Activated CD4-positive, alpha-beta T cell treated with anti-CD3 and anti-CD28 coated beads, Interleukin-2, Interleukin-6, amounts not matched to agents 100 ng/mL and 50 ng/mL, durations not matched to agents 16 hours and 8 hours (primary cell): ENCODE measurements at places on chromosomes 5 and 9.

DNA sequence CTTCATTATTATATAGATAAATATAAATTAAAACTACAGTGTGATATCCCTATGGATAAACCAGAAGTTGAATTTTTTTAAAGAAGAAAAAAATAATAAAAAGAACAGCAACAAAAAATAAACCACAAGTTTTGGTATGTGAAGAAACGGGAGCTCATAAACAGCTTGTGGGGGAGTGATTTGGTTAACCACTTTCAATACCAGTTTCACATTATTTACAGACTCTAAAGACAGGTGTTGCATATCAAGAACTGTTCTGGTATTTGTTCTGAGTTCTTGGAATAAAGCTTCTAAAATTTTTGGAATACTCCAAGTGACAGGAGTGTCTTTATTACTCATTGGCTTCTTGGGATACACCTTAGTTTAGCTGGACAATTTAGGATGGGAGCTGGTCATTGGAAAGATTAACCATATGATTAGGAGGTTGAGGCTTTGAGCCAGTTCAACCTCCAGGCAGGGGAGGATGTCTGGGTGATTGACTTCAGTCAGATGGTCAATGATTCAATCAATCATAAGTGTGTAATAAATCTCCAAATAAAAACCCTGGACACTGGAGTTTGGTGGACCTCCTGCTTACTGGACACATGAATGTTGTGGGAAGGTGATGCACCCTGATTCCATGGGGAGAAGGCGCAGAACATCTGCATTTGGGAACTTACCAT, 2223.1 kb upstream of the C9orf72 start:
- no peak for DNase-seq

DNA sequence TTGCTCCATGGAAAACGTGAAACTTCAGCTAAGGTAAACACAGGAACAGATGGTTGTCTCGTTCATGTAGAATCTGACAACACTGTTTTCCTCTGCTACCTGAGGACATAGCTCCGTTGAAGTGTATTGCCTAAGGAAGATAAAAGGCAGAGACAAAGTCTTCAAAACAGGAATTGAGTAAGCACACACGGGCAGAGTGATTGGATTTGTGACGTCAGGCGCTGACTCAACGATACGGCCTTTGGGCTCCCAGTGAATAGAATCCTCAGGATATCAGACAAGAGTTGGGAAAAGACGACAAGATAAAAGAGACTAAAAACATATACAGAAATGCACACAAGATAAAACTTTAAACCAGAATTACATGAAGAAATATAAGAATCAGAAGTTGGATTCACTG, 787.1 kb upstream of the CTNND2 start:
- DNase-seq: no peak

- no peak for DNase-seq
Measured at GRCh38 chr9:99031319-99031718, 73.6 kb upstream of the TGFBR1 start.

- no peak for DNase-seq
Measured at GRCh38 chr5:126052791-126053190, 370.4 kb upstream of the GRAMD2B start.

- peak; percentile 60 for DNase-seq
Measured at GRCh38 chr5:72347801-72348308, 27.7 kb downstream of the PTCD2 start.

DNA sequence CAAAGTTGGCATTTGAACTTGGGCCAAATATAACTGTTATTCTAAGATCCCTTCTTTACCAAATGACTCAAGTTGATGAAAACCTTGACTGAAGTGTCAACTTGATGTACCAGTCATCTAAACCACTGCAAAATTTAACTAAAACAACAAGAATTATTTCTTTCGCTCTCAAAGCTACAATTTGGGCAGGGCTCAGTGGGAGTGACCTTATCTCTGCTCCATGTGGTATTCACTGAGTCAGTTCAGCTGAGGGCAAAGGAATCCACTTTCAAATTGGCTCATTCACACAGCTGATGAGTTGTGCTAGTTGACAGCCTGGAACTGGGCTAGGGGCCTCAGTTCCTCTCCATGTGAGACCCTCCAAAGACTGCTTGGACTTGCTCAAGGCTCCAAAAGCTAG, 166.3 kb downstream of the RORB start:
- DNase-seq: no peak

DNA sequence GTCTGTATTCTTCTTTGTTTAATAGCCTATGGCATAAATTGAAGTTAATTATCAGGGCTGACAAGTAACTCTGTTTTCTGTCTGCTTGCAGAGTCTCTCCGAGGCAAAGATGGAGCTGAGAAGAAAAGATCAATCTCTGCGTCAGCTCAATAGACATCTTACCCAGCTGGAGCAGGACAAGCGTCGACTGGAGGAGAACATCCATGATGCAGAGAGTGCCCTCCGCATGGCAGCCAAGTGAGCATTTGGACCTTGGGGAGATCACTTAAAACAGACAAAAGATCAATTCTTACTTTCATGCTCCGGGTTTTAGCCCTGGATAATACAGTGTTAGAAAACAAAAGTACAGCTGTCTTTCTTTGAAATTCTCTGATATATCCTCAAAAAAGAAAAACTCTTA, 293.8 kb downstream of the CCDC171 start:
- no peak for DNase-seq

DNA sequence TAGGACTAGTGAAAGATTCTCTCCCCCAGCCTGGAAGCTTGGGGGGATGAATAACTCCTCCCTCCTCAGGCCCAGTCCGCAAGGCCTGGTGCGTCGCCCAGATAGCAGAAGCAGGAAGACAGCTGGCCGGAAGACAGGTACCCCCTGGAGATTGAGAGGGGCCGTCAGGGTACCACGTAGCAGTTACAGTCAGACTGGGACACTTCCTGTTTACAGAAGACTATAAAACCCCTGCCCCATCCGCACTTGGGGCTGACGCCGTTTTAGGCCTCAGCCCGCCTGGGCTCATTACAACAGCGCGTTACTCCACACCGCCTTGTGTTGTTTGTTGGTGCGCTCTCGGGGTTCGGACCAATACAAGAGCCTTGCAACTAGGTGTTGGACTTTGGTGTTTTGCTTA, 15.4 kb downstream of the SEMA6A start:
- DNase-seq: no peak

GRCh38 chr5:132871459-132872284, 1.8 kb upstream of the LEAP2 start:
- no peak for DNase-seq

GRCh38 chr9:130207241-130207992, 35.2 kb downstream of the NCS1 start:
- no peak for DNase-seq

- no peak for DNase-seq
Measured at GRCh38 chr5:126015235-126016181, 407.7 kb upstream of the GRAMD2B start.

DNA sequence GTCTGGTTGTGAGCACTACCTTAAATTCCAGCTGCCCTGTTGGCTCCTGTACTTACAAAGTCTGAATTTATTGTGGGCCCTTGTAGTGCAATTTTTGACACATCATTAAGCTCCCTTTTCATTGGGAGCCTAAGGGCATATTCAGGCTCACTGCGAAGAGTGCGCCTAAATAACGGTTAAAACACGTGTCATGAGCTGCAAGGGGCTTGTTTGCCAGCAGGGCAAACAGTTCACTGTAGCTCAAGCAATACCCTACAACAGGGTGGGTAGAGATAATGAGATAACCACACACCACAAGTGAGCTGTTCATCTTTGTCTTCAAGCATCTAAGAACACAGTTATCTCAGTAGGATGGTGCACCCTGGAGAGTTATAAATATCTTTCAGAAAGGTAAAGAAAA, 214.2 kb downstream of the SLF1 start:
- no peak for DNase-seq

DNA sequence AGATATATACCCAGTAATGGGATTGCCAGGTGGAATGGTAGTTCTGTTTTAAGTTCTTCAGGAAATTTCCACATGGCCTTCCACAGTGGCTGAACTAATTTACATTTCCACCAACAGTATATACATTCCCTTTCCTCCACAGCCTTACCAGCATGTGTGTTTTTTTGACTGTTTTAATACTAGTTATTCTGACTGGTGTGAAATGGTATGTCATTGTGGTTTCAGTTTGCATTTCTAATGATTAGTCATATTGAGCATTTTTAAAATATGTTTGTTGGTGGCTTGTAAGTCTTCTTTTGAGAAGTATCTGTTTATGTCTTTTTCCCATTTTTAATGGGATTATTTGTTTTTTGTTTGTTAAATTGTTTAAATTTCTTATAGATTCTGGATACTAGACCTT, 208.9 kb downstream of the CFAP90 start:
- DNase-seq: no peak

- DNase-seq: no peak
Measured at GRCh38 chr5:108472237-108472636, 90.3 kb upstream of the FBXL17 start.

- DNase-seq: no peak
Measured at GRCh38 chr9:17900606-17901005, 321.7 kb downstream of the SH3GL2 start.

DNA sequence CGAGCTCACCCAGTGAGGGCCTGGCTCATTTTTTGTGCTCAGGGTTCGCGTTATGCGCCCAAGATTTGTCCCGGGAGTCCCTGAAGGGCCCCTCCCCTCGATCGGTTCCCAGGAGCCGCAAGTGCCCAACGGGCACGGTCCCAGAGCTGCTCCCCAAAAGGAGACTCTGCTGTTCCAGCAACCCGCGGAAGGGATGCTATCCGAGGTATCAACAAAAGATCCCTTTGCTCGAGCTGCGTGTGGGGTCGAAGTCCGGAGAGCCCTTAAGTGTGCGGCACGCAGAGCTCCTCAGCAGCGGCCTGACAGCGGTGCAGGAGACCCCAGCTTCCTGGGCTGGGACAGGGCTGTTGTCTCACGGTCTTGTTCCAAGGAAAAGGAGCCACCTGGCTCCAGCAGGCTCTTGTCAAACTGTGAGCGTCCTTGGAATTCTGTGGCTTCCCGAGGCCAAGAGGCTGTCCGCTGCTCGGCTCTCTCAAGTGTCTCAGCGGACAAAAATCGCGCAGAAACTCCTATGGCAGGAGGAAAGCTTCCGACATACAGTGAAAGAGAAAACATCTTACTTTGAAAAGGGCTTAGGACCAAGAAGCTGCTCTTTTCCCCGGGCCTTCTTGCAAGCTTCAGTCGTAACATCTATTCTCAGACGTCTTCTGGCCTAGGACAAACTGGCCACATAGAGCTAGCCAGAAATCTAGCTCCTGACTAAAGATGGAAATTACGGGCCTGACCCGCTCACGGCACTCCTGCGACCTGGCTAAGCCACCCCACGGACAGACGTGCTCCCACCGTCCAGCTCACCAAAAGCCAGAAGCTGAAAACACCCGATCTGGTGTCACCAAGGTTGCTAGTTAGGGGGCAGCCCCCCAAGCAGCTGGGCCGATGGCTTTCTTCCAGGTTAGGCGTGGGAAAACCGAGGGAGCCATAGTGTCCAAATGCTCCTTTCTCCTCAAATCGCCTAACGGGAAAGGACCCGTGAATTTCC, 2.6 kb upstream of the FOXB2 start:
- DNase-seq: no peak

DNA sequence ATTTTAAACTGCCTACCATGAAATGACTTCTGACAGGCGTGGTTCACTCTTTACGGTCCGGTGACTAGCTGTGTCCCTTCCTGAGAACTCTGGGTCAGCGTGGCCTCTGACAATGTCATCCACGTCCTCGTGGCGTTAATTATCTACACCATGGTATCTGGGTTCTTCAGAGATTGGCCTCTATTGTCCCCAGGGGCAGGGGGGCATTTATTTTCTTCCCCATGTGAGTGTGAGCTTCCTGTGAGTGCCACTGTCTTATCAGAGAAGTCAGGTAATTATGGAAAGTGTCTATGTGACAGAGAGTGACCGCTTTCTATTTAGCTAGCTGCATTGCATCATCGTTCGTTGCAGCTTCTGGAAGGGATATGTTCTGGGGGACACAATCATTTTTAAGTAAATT, 77.2 kb downstream of the FBXL7 start:
- no peak for DNase-seq

GRCh38 chr5:91670563-91670962, 287.4 kb upstream of the ARRDC3 start:
- DNase-seq: no peak

GRCh38 chr9:130003943-130004552, 38.9 kb downstream of the FNBP1 start:
- DNase-seq: no peak

DNA sequence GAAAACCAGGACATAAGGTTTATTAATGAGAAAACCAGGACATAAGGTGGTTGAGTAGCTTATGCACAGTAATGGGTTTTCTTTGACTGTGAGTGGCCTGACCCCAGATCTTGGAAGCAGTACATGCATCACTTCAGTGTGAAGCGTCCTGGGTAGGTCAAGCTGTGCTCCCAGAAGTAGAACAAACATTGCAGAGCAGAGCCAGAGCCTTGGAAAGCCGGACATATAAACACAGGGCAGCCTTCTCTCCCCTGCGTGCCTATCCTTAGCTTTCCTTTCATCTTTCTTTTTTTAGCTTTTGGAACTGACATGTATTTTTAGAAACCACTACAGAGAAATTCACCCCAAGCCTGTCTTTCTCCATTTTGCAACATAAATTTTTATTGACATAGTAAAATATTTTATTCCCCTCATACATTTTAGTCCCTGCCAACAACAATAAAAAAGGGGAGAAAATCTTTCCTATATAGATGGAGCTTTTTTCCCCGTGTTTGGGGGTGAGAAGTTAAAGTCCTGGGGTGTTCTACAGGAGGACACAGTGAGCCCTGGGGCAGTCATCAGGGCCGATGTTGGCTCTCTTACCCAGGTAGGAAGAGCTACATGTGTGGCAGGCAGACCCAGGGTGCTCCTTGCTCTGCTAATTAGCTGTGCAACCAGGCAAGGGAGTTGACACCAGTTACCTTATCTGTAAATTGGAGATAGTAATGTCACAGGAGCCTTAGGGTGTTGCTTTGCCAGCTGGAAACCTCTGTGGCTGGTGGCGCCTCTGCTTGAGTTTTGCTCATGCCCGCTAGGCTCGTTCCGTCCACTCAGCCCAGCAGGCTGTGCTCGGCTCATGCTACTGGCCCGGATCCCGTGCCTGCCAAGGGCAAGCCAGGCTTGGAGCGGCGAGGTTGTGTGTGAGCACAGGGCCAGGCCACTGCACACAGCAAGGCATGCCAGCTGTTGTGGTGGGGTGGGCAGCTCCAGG, 389.6 kb downstream of the KDM4C start:
- no peak for DNase-seq

- no peak for DNase-seq
Measured at GRCh38 chr5:45089870-45090269, 281.1 kb downstream of the MRPS30 start.

GRCh38 chr5:6362846-6363245, 15.5 kb downstream of the MED10 start:
- no peak for DNase-seq

GRCh38 chr9:115013998-115014397, 83.6 kb upstream of the TNFSF8 start:
- DNase-seq: peak; percentile 88

GRCh38 chr5:120516805-120517204, 52.7 kb downstream of the PRR16 start:
- DNase-seq: no peak

- DNase-seq: no peak
Measured at GRCh38 chr5:176704817-176705216, 57.5 kb downstream of the TSPAN17 start.

GRCh38 chr5:122354293-122354692, 42.3 kb downstream of the SNCAIP start:
- DNase-seq: no peak

- peak; percentile 91 for DNase-seq
Measured at GRCh38 chr9:89604729-89605464, at the start of gene GADD45G. Gene GADD45G (plus strand): TSS chr9:89605012. CDS start chr9:89605122, 110 bp downstream.

- no peak for DNase-seq
Measured at GRCh38 chr9:7169717-7170389, 412.1 kb downstream of the KDM4C start.

GRCh38 chr5:1416856-1417469, 28.3 kb downstream of the SLC6A3 start:
- no peak for DNase-seq

- DNase-seq: peak; percentile 33
Measured at GRCh38 chr9:123401879-123402513, 46.0 kb downstream of the CRB2 start.
